ENCODE measurements at places on chromosomes 12 and 14.

DNA sequence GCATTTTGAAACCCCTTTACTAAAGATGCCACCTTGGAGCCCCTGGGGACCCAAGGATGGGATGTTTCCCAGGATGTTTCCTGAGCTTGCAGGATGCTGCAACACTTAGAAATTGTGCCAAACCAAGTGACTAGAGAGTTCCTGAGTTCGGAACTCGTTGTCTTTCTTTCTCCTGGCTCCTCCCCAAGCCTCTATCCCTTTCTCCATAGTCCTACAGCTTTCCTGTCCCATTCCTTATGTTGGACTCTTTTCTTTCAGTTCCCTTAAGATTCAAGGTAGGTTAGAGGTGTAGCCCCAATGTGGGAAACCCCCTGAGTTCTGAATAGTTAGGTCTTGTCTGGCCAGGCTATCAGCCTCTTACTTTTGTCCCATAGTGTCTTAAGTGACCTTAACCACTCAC lies 1.4 kb upstream of the KIF5A start:
- no peak for DNase-seq

DNA sequence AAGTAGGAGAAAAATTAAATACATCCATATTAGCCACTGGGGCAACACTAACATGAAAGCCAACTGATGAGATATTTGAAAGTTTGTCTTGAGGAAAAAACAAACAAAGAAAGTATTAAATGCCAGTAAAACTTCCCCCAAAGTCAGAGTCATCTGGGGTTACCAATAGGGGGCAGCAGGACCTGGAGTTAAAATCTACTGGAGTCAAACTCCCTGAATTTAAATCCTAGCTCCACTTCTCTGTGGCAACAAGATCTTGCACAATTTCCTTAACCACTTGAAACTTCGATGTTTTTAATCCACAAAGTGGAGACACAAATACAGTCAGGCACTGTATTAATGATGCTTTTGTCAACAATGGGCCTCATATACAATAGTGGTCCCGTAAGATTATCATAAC lies 14.4 kb downstream of the PLEKHG7 start:
- DNase-seq, result no peak

- DNase-seq, result no peak
Measured at GRCh38 chr14:106837870-106838269, 1311.5 kb downstream of the TMEM121 start.

- DNase-seq, result no peak
Measured at GRCh38 chr12:114936148-114937079, 252.4 kb upstream of the TBX3 start.

- no peak for DNase-seq
Measured at GRCh38 chr14:96851694-96852381, 54.7 kb downstream of the VRK1 start.

DNA sequence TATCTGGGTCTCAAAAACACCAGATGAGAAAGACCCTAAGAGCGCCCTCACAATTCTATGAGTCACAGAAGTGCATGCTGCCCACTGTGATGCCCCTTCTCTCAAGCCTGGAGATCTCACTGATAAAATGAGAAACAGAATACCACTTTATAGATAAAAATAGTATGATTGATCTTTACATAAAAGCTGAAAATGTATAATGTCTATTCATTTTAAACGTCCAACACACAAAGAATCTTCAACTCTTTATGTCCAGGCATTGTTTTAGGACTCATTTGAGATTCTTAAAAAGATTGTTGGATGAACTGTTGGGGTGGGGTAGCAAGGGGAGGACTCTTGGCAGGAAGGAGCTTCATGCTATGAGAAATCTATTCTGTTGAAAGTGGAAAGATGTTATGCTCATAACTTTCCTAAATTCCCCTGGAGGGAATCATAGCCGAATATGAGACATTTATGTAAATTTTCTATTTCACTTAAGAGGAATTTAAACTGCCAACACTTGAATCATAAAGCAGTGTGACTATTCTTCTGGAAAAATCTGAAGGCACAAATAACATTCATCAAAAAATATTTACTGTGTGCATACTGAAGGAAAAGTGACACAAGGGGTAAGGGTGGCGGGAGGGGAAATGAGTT lies 174.6 kb downstream of the STXBP6 start:
- DNase-seq, result no peak

DNA sequence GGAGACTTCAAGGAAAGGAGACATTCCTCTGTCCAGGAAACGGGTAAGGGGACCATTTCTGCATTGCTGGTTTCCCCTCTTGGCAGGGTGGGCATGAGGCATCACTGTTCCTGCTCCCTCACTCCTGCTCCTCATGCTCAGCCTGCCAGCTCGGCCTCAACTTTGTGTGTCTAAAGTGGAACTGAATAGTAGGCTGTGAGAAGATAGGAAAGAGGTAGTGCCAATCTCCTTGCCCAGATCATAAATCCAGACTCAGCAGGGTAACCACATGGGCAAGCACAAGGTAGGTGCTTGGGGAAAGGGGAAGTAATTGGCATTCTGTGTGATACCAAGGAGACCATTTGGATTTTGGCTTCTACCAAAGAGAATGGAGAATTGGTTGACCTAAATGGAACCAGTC lies 2.6 kb downstream of the LTB4R start:
- no peak for DNase-seq

DNA sequence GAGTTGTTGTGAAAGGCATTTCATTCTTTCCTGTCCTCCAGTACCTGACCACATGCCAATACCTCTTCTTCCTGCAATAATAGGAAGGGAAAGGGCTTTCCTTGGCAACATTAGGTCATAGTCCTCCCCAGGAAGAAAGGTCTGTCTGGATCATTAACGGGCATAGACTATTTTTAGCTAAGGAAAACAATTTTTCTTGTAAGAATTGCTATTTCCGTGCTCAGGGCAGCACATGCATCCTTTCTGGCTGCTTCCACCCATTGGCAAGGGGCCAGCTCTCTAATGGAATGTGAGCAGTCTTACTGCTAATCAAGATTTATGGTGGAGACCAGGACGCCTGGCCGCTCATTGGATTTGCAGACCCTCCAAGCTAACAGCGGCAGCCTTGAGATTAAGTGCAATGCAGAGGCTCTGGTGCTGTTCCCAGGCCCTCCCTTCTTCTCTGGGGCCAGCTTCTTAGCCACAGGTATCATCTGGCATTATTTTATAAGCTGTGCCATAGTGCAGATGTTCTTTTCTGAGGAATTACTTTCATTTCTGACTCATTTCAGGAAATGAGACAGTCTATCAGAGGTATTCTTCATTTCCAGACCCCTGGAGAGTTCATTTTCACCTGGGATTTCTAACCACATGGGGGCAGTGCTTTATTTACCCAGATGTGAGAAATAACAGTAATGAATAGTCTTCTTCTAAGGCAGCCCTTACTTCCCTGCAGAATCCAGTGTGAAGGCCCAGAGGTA lies 52.9 kb downstream of the ANO6 start:
- DNase-seq, result no peak

GRCh38 chr14:67673451-67673850 lies 981 bp downstream of the VTI1B start:
- DNase-seq, result no peak

DNA sequence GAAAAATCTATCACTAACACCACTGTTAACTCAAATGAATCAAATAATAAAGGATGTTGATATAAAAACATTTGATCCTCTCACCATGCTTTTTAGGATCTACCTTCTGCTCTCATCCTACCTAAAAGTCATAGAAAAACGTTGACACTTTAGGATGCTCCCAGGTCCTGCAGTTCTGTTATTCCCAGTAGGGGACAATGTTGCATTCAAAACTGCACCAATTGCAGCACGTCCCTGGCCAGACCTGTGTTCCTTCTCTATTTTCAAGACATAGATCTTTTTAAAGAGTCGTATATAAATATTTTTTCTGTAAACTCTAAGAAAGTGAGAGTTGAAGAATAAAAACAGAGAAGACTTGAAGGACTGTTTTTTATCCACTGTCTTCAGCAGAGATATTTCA lies 8.8 kb downstream of the AICDA start:
- DNase-seq, result no peak

GRCh38 chr12:125122668-125123067 lies 57.4 kb downstream of the AACS start:
- DNase-seq, result no peak

DNA sequence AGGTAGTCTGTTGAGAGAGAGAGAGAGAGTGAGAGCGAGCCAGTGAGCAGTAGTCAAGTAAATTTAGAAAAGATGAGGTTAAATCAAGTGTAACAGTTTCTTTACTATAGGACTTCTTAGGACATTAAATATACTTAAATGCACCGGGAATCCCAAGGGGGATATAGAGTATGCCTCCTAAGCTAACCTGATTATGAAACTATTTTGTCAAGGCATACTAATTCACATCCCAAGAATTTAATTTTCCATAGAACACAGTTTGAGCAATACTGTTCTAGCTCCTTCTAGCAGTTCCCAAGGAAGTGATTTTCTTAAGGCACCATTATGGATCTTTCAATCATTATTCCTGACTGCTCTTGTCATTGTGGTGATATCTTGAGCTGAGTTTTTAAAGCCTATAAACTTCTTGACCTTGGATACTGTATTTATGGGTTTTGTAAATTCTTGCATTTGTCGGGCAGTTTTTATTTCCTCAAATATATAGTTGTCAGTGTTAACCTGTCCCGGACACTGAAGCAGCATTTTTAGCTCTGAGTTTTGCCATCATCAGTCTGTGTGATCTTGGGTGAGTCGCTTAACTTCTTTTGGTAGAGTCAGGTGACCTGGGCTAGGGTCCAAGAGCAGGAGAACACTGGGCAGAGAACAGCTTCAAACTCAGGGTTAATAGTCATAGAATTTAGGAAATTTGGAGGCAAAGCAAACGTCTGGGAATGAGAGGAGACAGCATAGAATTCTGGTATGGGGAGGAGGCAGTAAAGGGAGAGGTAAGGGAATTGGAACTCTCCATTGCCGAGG lies 196.5 kb upstream of the FRMD6 start:
- no peak for DNase-seq

- no peak for DNase-seq
Measured at GRCh38 chr12:10121278-10121677, 8.7 kb downstream of the CLEC7A start.

GRCh38 chr12:113322343-113322742 lies 12.6 kb downstream of the SLC8B1 start:
- DNase-seq, result no peak

GRCh38 chr14:103733651-103734050 lies 18.0 kb downstream of the ZFYVE21 start:
- no peak for DNase-seq

DNA sequence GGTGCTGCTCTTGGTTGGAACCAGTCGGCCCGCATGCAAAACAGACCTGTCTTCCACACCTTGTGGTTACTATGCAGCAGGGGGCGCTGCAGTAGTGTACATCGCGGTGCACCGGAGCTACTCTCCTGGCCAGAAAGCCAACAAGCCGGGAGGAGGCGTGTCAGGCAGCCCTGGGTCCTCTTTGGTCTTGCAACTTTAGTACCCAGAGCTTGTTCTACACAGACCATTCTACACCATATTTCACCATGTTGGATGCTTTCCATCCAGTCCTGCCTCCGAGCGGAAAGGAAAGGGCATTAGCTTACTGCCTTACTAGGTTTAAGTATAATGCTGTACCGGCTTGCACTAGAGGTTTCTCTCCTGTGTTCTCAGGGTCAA lies 927 bp upstream of the TMTC2 start:
- peak; percentile 92 for DNase-seq

- no peak for DNase-seq
Measured at GRCh38 chr14:41899416-41899815, 292.7 kb downstream of the LRFN5 start.

DNA sequence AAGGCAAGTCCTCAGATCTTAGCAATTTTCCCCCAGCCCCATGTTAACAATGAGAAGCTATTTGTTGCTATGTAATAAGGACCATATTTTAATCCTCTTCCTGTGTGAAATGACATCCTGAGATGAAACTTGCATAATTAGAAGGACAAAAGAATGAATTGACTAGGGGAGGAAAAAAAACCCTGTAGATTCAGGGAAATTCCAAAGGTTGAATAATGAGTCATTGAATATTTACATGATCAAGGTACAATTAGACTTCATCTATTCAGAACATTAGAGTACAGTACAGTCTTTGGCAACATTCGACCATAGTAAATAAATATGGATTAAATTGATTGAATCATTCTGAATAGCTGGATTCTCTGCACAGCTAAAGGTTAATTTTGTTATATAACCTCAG lies 9.4 kb downstream of the MYBPC1 start:
- no peak for DNase-seq

DNA sequence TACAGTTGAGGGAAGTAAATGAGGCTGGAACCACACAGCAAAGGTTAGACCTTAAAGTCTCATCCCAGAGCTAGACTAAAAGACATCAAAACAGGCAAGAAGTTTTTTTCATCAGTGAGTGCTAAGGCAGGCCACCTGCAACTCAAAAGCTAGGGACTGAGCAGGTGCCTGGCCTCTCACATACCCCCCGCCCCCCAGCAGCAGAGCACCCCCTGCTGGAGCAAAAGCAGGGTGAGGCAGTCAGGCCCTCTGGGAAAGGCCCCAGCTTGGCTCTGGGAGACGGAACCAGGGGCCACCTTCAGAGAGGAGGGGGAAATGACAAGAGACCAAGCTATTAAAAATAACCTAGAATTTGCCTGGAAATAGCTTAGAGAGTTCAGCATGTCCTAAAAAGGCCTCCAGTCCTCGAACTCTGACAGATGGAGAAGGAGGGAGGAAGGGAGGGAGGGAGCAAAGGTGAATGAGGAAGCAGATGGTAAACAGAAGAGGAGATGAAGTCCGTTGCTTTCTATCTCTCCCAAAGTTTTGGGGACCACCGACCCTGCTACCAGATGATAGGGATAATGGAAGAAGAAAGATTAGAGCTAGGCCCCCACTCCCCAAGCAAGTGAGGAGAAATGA lies 1.8 kb downstream of the ITGA7 start:
- DNase-seq, result no peak

DNA sequence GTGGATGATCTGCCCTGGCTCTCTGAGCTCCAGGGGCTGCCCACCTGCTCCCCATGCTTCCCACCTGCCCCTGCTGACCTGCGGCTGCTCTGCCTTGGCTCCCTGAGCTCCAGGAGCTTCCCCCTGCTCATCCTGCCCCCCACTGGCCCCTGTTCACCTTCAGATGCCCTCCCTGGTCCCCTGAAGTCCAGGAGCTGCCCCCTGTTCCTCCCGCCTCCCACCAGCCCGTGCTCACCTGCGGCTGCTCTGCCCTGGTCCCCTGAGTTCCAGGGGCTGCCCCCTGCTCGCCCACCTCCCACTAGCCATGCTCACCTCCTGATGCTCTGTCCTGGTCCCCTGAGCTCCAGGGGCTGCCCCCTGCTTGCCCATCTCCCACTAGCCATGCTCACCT lies 219.7 kb downstream of the TMEM121 start:
- no peak for DNase-seq

DNA sequence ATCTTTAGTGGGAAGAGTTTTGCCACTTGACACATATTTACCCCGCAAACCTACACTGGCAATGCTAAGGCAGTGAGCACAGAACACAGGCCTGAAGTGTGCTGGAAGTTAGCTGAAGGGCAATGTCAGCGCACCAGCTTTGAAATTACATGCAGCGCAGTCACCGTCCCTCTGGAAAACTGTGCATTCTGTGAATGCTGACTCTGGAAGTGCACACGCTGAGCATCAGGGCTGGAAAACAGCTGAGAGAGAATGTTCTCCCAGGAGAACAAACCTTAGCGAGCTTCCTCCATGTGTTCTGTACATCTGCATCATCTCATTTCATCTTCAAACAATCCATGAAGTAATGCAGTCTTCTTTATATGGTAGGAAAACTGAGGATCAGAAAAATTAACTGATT lies 448.2 kb downstream of the NRXN3 start:
- no peak for DNase-seq
